Panc1 (cell line): ENCODE measurements at places on chromosomes 3 and 15. TPM values are rescaled to one million over a fixed set of nuclear protein-coding genes. Genes with fewer than 3 reads are reported as not detected.

- no peak for DNase-seq
Measured at GRCh38 chr15:66498501-66499386, 1.2 kb upstream of the SNAPC5 start.

GRCh38 chr15:86002444-86002843, 77.2 kb upstream of the AGBL1 start:
- DNase-seq, result no peak

DNA sequence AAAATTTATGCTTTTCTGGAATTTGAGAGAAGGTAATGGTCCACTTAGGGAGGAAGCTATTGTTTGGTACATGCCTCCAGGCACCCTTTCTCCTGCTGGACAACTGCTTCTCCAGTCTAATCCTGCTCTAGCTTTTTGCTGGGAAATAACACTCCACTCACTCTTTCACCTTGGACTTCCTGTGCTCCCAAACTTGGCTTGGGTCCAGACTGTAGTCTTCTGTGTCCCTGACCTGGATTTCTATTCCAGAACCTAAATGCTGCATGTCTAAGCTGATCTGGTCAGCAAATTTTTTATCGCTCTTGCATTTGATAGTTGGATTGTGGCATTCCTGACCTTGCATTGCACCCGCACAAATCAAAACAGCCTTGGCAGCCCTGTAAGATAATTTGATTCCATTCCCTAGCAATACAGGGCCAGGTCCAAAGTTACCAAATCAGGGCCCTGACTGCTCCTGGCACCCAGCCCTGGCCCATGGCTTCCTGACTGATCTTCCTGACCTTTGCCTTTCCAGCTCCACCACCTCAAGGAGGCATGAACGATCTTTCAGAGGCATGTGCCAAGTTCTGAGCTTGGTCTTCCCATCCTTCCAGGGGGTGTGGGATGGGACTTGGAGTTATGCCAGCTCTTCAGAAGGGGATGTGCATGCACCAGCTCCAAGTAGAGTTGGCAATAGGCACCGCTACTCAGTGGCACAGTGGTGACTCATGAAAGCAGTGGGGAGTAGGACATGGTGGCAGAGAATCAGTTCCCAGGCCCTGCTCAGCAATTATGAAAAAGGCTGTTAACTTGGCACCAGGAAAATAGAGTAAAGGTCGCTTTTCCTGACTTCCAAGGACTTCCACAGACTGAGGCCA, 43.9 kb upstream of the GOLGA8J start:
- DNase-seq, result no peak

- no peak for DNase-seq
Measured at GRCh38 chr3:133980550-133980949, 49.2 kb downstream of the SLCO2A1 start.

The OCA2 gene
- 0.13 TPM for total RNA-seq

The ARL6 gene
- 8.8 TPM for total RNA-seq
